NCI-H1436 (cell line): ENCODE measurements at places on chromosomes 16 and 17.

DNA sequence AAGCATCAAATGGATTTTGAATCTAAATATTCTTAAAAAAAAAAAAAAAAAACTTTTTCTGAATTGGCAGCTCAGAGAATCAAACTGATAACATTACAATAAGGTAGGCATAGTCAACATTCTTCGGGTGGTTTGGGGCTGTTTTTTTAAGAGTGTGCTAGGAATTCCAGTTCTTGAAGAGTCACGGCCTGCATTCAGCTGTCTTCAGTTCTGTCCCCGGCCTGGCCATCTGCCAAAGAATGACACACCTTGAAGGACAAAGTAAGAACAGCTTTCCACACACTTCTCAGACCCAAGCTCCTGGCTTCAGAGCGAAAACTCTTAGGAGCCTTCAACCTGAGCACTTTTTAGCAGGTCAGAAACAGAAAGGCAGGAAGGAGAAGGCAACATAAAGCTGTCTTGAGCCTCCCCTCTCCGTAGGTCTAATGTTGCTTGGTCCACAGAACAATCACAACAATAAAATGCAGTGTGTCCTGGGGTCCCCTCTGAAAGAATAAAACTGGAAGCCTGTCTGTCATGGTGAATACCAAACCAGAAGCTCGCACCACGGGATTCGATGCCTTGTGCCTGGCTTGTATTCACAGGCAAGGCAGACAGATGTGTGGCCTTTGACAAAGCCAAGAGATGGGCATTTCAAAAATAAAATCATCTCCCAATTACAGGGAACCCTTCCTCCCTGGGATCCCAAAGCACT, 524.4 kb upstream of the ZFHX3 start:
- no peak for DNase-seq

- peak; percentile 24 for DNase-seq
Observed at GRCh38 chr16:30896261-30896888, at the start of gene CTF1. Gene CTF1, plus strand, starts transcription at chr16:30896614. Its CDS starts 30 bp downstream, at chr16:30896644.

DNA sequence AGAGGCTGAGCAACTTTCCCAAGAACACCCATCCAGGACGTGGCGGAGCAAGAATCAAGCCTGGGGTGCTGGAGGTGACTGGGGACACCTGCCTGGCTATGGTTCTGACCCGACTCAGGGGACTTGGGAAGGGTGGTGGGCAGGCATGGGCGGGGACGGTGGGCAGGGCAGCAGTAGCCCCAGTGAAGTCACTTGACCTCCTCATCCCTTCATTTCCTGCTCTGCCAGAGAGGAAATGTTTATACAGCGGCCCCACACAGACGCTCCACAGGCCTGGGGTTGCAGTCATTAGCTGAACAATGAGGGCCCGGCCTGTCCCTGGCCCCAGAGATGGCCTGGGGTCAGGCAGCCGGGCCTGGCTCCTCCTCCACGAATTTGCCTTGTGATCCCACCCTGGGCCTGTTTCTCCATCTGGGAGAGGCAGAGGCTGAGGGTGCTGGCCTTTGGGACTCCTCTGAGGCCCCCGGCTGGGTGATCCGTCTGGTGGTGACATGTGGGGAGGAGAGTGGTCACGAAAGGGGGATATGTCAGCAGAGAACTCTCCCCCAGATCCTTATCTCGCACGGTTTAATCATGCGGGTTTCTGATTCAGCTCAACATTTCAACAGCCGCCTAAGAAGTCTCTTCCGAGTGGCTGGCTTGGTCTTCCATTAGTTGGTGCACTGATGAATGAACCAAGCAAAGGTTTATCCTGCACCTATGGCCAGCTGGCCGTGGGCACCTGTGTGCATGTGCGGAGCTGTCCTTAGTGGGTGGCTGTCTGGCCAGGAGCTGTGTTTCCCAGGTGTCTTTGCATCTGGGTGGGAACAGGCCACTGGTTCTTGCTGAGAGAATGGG, 175.9 kb downstream of the IRF8 start:
- no peak for DNase-seq

DNA sequence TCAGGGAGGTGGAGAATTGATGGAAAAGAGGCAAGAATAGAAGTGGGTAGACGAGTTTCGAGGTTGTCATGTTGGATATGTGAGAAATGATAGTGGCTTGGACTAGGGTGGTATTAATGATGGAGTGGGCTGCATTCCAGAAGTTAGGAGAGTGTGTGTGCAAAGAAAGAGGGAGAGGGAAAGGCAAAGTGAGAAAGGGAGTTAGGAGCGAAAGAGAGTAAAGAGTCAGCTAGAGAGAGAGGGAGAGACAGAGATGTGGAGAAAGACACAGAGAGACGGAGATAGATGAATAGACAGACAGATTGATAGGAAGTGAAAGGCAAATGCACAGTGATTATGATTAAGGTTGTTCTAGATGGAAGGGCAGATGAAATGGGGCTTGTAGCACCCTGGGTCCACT, 5.4 kb upstream of the GPR139 start:
- DNase-seq = no peak

DNA sequence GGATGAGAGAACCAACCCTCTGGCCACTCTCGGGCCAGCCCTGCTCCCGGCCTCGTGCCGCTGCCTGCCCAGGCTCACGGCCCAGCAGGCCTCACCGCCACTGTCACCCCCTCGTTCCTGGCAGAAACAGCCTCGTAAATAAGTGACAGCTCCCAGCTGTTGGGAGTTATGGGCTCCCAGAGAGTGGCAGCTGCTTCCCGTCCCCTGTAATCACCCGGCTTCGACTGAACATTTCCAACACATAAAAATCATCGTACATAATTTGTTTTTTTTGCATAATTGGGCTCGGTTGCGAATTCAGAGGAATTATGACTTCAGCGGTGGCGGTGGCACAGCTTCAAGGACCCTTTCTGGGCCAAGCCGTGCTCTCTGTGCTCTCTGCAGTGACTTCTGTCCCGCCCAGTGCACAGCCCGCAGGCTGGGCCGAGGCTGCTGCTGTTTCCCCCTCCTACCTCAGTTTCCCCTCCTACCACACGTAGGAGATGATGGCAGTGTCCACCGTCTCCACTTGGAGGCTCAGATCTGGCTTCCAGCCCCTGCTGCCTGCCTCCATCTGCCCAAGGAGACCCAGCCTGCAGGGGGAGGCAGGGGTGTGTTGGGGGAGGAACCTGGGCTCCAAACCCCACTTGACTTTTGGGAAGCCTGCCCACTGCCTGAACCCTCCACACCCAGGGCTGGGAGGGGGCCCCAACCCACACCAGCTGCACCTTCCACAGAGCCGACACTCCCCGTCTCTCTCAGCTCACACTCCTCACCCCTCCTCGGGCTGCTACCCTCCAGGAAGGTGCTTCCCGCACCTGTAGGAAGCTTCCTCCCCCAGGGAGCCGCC, 84.9 kb downstream of the RTN4RL1 start:
- DNase-seq = no peak

GRCh38 chr17:59160157-59161025, 4.8 kb downstream of the PRR11 start:
- DNase-seq = no peak

DNA sequence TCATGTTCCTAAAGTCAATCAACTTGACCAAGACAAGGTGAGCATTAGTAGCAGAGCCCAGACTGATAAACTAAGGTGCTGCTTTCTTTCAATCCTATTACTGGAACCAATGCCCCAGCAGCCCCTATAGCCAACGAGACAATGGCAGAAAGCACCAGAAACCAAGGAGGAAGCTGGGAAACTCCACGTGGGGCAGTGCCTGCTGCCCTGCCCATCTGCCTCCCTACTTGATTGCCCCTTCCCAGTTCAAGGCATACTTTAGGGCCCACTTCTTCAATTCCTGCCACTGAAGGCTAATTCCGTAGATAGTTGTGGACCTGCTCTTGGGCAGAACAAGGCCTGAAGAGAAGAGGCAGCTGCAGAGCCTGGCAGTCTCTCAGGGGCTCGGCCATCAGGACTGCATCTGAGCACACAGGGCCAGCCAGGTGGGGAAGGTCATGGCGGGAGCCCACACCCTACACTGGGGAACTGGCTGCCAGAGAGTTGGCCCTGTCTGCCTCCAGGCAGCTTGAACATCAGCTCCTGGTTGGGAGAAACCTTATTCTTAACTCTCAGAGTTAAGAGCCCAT, 30.9 kb downstream of the WSB1 start:
- no peak for DNase-seq

DNA sequence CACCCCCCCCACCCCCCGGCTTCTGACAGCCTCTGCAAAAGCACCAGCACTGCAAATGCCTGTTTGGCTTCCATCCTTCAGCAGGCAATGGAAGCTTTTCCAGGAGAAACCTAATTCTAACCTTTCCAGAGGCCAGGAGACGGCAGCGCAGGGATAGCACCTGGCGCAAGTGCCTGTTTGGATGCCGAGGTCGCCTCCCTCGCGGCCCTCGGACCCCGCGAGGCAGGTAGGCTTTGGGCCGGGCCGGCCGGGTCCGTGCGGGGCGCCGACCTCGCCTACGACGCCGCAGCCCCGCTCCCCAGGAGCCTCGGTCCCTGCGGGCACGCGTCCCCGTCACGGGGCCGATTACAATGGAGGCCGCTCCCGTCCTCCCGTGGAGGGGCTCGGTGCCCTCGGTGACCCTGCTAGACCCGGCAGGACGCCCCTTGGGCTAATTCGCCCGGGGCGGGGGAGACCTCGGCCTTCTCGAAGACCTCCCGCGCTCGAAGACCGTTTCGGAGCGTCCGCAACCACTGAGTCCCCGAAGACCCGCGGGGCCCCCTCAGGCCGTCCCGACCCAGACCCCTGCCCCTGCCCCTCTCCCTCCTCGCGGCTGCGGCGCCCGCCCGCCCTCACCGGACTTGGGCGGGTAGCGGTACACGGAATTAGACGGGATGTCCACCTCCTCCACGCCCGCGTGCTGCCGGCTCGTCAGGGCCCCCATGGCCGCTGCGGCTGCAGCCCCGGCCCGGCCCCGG, 587 bp downstream of the RNF157 start:
- no peak for DNase-seq

GRCh38 chr16:66426112-66427035, 721 bp upstream of the BEAN1 start:
- DNase-seq = no peak

DNA sequence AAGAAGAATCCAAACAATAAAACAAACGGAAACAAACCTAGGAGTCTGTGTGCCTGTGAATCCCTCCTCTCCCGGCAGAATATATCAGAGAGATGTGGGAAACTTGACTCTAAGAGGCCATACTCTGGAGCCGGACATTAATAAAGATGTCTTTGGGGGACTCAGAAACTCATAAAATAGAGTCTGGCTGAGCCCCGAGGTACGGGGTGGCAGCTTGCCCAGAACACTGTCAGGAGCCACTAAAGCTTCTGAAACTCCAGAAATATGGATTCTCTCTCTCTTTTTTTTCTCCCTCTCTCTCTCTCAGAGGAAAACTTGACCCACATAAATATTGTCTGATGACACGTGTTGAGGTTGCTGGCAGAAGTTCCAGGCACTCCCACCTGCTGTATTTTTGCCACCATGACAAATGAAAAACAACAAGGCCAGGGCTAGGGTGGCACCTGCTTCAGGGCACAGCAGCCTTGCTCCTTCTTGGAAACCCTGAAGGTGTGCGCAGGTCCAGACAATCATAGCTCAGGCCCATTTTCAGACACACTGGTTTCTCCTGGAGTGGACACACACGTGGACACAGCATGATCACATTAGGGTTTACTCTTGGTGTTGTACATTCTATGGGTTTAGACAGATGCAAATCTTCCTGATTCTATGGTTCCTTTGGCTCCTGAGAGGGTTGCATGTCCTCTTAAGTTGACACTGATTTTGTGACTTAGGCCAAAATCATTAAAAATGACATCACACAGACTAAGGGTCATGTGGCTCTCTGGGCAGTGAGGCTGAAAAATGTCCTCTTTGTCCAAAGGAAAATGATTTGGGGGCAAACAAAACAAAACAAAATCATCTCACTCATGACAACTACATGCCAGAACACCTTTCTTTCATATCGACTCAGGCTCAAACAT, 282.6 kb upstream of the IRX3 start:
- no peak for DNase-seq

DNA sequence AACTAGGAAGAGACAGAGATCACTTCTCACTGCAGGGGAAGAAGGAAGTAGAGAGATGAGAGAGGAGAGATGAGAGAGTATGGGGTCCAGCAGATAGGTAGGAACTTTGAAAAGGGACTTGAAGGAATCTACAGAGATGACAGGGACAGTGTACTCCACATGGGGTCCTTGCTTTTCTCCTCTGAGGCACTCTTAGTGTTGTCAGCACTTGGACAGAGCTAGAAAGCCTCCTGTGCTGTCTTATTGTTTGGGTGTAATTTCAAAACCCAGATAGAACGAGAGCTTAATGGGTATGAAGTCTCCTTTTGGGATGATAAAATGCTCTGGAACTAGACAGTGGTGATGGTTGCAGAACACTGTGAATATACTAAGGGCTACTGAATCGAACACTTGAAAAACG, 65.2 kb downstream of the ASIC2 start:
- no peak for DNase-seq

DNA sequence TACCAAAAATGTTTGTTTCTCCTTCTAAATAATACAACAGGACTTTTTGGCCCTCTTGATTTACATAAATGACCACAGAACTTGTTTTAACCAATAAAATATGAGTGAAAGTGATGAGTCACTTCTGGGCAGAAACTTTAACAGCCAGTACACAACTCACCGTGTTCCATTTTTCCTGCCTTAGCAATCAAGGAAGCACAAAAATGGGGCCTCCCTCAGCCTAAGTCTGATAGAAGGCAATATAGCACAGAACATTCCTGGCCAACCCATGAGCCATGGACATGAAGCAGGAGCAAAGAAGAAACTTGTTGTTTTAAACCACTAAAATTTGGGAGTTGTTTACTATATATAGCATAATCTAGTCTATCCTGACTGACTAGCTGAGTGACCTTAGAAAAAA, 61.1 kb upstream of the MTMR4 start:
- no peak for DNase-seq

DNA sequence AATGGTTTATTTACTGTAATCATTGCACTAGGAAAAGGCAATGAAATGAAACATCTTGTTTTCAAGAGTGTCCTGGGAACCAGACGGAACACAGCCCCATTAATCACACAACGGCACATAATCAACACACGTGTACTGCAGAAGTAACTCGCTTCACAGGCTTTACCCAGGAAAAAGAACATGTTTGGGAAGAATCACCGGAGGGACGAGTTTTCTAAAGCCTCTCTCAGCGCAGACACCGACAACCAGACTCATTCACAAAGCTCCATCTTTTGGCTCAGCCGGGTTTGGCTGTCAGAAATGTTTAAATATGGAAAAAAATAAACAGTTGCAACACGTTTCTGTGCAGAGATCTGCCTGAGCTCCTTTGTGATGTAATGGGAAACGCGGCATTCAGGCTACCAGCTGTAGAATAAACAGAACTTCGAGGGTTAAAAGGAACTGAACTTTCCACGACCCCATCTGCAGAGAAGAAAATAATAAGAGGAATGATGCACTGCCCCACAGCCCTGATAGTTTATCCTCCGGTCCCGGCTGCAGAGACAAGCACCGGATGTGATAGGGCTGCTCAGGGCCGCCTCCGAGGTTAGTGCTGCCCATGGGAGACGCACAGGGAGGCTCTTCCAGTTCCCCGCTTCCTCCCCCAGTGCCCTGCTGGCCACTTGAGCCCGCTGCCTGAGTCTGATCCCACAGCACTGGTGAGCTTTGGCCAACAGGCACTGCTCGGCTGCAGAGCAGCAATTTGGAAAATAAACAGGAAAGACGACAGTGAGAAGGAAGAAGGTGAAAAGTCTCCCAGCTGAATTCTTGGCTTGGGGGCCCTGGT, 119.8 kb downstream of the HIC1 start:
- DNase-seq = no peak
